ENCODE measurements at places on chromosomes 5 and 9.

- DNase-seq, result no peak
Observed at GRCh38 chr5:171477101-171477500, 57.7 kb downstream of the FGF18 start.

DNA sequence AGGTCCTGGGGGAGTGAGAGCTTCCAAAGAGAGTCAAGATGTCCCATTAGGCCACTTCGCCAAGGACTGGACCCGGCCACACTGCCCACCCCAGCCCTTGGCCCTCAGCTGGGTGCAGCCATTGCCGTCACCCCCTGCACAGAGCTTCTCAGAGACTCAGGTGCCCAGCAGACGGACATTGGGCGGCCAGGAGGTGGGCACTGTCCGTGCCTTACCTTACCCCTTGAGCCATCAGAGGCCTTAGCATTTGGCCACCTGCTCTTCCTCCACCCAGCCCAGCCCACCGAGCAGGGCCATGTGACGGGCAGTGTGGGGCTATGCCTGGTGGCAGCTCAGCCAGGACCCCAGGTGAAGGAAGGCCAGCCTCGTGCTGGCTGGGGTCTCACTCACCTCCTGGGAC lies 3.3 kb upstream of the DNLZ start:
- DNase-seq, result no peak

- no peak for DNase-seq
Observed at GRCh38 chr5:172646716-172647285, 5.7 kb downstream of the NEURL1B start.

GRCh38 chr5:1651971-1652872 lies 128.5 kb upstream of the LPCAT1 start:
- no peak for DNase-seq

- DNase-seq, result no peak
Observed at GRCh38 chr5:40841068-40841805, at the start of gene CARD6. TSS of gene CARD6 (plus strand) at chr5:40841367. CDS start at chr5:40841383, 16 bp downstream.

DNA sequence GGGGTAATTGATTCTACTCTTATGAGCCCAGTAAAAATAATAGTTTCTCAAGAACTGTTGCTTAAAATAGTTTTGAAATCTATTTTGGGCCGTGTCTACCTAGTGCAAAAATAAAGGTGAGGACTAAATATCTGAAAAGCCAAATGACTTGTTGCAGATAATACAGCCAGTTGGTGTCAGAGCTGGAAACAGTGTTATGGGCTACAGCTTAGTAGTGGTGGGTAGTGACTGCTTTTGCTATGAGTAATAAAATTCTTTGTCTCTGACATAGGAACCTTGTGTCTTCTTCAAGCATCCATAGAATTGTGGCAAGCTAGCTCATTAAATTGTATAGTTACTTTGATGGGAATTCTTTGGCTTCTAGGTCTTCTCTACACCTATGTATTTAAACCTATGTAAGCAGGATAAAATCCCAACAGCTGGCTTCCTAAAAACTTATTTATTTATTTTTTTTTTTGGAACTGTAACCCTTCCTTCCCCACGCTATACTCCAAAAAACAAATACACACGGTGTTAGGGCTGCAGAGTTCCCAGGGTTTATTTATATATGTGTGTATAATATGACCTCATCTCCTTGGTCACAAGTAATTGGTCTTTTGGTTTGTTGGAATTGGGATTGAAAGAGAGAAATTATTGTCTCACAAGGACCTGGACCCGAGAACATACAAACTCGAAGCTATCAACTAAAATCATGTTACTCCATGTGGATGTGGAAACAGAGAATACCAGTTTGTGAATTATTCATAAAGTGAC lies 138.0 kb downstream of the NUDT12 start:
- DNase-seq, result no peak

- no peak for DNase-seq
Observed at GRCh38 chr5:38555354-38556087, 925 bp downstream of the LIFR start.

DNA sequence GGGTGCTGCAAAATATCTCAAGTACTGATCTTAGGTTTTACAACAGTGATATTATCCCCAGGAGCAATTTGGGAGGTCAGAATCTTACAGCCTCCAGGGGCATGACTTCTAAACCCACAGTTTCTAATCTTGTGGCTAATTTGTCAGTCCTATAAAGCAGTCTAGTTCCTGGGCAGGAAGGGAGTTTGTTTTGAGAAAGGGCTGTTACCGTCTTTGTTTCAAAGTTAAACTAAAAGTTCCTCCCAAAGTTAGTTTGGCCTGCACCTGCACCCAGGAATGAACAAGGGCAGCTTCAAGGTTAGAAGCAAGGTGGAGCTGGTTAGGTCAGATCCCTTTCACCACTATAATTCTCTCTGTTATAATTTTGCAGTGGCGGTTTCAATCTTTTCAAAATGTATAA lies 81.7 kb downstream of the SFXN1 start:
- no peak for DNase-seq

DNA sequence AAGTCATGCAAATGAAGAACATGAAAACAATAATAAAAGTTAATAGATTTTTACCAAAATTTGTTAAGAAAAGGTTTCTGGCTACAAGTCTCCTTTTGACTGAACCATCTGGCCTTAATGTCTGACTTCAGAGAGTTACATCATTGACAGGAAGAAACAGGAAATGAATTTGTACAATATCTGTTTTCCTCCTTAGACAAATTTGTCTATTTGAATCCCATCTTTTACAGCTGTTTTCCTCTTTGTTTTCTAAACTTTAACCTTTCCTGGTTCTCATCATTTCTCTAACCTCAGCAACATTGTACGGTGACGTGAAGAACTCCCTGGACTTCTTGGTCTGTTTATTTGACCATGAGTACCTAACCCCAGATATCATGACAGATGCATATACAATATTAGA lies 567.5 kb upstream of the RIOK2 start:
- DNase-seq, result no peak

DNA sequence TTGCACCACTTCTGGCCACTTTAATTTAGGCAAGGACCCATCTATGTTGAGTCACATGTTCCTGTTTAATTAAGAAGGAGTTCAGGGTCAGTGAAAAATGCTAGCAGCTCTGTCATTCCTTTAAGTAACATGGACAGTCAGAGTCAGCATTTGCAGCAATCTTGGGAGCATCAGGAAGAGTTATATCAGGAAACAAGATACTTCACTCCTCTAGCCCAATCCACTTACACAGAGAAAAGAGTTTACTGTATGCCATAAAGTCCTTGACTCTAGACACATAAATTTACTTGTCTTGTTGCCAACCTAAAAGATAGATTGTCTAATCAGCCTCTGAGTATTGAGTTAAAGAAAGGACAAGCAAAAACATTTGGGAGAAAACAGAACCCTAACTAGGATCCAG lies 266.7 kb downstream of the PJA2 start:
- DNase-seq, result no peak

- no peak for DNase-seq
Observed at GRCh38 chr9:74173284-74173683, 323.9 kb upstream of the RORB start.

- no peak for DNase-seq
Observed at GRCh38 chr9:7006417-7006816, 248.6 kb downstream of the KDM4C start.

- DNase-seq, result no peak
Observed at GRCh38 chr5:72543365-72543764, 36.2 kb upstream of the ZNF366 start.

GRCh38 chr9:120202856-120203654 lies 376.9 kb downstream of the CDK5RAP2 start:
- DNase-seq, result no peak

DNA sequence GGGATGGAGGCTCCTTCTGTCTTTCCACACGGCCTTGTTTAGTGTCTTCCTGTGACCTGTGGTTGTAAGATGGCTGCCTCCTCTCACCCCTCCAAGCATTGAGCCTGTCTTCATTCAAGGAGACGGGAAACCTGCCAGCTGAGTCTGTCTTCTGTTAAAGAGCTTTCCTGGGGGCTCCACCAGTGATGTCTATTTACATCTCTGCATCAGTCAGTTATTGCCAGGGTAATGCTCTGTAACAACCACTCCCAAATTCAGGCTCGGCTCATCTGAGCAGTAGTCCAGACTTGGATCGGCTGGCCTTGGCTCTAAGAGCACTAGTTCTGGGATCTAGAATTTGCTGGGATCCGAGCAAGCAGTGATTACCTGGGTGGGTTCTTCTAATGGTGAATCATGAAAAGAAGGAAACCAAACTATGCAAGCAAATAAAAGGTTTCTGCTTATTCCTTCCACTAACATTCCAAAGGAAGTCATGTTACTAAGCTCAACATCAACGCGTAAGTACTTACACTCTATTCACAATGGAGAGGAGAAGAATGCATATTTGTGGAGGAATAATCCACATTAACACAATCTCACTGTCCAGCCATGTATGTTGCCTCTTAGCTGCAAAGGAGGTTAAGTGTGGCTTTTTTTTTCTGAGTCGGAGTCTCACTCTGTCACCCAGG lies 61.7 kb downstream of the GALNT12 start:
- DNase-seq, result no peak

GRCh38 chr5:107359033-107359915 lies 311.5 kb downstream of the EFNA5 start:
- DNase-seq, result no peak

- no peak for DNase-seq
Observed at GRCh38 chr5:138602371-138603000, 27.3 kb upstream of the HSPA9 start.

- DNase-seq, result no peak
Observed at GRCh38 chr5:103929338-103930013, 366.9 kb upstream of the NUDT12 start.

DNA sequence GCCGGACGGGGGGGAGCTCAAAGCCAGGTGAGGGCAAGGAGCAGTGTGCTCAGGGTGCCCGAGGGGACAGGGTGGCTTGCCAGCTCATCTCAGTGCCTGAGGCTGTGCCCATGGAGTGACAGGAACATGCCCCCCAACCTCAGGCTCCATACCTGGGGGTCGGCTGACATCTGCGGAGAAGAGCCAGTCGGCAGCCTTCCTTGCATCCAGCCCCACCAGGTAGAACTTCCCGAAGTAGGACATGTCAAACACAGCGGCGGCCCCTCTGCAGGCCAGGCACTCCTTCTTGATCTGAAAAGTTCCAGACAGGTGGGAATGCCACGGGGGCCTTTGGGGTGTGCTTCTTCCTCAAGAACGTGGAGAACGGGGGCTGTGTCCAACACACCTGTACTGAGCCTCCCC lies 42.1 kb downstream of the SARDH start:
- no peak for DNase-seq

DNA sequence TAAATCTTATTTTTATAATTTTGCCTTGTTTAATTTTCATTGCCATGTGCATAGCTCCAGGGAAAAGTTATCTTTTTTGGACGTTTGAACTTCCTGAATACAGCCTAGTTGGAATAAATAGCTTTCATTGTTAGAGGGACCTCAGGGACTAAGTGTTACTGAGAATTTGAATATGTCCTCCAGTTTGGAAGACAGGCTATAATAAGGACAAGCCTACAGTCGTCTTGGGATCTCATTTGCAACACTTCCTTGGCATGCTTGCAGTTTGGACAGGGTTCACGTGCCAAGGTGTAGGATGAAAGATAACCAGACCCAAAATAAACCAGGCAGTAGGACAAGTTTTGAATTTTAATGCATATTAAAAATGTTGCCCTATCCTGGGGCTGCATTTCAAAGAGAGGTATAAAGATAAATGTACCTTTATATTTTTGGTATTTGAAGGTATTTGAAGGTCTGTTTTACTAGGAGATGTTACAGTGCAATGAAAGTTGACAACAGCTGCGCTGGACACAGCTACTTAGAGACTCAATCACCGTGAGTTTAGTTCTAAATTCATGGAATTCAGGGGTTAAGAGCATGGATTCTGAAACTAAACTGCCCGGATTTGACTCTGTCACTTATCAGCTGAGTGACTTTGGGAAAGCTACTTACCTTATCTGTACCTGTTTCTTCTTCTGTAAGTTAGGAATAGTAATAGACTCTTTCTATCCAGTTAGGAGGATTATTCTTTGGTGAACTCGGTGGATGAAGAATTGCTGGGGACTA lies 134.1 kb downstream of the ACTBL2 start:
- DNase-seq, result no peak

DNA sequence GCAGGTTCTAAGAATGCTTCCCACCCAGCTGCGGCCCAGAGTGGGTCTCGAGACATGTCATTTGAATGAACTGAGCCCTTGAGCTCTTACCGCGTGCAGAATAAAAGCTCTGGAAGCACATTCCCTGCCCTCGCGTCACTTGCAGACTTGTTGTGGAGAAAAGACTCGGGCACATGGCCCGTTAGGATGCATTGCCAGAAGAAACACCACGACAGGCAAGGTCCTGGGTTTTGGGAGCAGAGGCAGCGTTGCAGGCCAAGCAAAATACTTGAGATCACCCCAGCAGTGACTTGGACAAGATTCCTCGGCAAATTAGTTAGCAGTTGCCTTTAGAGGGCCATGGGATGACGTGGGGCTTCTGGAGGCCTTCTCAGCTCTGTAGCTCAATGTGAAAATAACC lies 170.8 kb upstream of the MSX2 start:
- no peak for DNase-seq

DNA sequence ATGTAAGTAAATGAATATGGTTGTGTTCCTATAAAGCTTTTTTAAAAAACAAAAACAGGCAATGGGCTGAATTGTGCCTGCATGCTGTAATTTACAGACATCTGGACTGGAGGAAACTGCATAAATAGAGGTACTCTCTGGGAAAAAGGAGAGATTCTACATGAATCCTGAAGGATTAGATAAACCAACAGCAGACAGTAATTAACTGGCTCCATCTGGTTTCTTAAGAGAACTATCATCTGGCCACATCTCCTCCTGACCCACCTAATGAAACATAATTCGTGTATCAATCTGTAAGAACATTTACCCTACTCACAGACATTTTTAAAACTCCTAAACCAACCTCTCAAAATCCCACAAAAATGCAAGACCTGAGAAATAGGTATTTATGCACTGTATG lies 528.1 kb upstream of the ST8SIA4 start:
- no peak for DNase-seq

DNA sequence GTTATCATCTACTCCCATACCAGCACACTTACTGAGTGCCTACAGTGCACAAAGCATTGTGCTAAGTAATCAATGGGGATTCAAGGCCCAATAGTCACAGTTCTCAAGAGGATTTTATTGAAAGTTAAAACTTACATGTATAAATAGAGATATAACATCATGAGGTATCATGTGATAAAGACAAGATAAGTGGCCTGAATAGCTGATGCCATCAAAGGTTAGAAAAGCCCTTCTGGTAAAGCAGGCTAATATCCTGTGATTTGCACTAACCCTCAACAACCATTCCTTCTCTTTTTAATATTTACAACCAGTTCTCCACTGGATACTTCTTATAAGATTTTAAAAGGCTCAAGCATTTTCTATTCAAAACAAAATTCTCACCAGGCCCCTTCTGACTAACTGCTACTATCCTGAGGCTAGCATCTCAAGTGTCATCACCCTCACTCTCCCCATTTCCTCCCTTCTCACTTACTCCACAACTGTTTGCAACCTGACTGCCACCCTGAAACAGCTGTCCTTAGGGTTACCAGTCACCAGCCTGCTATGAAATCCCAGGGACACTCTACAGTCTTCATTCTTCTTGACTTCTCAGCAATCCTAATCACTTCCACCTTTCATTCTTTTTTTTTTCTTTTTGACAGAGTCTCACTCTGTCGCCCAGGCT lies 377.9 kb downstream of the ENC1 start:
- DNase-seq, result no peak
